Fibroblast of skin of abdomen (primary cell): ENCODE measurements at places on chromosomes 6 and 20.
A peak's percentile ranks its signal among the peaks of the same experiment; 100 is the strongest.

DNA sequence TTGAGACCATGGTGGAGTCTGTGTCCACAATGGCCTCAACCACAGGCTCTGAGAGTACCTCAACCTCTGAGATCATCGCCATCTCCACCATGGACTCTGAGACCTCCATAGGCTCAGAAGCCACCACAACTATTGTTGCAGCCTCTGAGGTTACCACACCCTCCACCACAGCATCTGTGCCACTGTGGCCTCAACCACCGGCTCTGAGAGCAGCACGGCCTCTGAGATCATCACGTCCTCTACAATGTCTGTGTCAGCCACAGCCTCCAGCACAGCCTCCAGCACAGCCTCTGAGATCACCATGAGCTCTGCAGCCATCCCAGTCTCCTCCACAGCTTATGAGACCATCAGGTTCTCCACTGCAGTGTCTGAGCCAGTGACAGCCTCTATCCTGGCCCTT lies 19.4 kb upstream of the MUC21 start:
- no peak for DNase-seq

GRCh38 chr6:107323133-107323785 lies 136.1 kb downstream of the PDSS2 start:
- peak; percentile 8 for DNase-seq

- DNase-seq = no peak
Observed at GRCh38 chr6:951399-952181, 258.7 kb upstream of the EXOC2 start.

DNA sequence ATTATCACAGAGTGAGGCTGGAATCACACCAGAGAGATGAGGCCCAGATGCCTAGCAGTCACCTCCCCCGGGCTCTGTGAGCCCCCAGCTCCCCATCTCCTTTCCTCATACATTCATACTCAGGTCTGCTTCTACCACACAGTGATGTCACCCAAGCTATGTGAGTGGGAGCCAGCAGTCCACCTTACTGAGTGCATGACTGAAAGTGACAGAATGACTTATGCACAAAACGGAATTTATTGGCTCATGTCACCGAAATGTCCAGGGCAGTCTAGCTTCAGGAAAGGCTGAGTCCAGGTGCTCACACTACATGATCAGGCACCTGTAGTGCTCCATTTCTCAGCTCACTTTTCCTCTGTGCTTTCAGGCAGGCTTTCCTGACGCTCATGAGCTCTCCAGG lies 36.7 kb upstream of the CCN6 start:
- DNase-seq = no peak

GRCh38 chr20:20637998-20638725 lies 74.3 kb downstream of the RALGAPA2 start:
- DNase-seq = no peak

DNA sequence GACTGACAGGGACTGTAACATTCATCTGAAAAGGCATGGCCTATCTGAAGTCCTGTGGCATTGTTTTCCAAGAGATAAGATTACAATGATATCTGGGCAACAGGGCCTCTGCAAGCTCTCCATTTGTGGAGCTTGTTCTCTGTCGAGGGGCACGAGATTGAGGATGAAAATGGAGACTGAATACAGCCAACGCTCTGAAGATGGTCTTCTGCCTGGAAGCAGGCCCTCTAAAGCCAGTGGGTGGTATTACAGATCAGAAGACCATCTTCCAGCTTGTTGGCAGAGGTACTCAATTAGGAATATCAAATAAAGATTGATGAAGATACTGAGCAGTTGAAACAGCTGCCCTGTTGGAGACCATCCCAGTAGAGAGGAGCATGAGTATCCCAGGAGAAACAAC lies 288.2 kb downstream of the CENPW start:
- no peak for DNase-seq

DNA sequence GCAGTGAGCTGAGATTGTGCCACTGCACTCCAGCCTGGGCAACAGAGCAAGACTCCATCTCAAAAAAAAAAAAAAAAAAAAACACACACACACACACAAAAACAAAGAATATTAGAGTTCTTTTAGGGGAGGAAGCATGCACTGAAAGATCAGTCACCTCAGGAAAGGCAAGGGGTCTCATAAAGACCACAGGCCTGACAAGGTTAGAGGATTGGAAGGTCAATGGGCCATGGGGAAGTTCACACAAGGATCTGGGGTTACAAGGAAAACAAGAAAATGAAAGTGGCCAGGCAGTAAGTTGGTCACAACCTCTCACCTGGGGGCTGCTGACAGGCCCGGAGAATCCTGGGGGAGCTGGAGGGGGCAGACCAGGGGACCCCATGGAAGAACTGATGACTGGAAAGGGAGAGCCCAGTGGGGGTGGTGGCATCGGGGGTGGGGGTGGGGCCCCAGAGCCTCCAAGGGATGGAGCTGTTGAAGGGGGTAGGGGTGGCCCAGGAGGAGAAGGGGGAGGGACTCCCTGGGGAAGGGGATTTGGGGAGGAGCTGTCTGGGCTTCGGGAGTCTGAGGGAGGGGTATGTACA lies 1.5 kb downstream of the RXRB start:
- no peak for DNase-seq

GRCh38 chr20:20806121-20807095 lies 94.0 kb upstream of the RALGAPA2 start:
- no peak for DNase-seq

GRCh38 chr6:13563009-13563408 lies 11.4 kb upstream of the SIRT5 start:
- peak; percentile 7 for DNase-seq

DNA sequence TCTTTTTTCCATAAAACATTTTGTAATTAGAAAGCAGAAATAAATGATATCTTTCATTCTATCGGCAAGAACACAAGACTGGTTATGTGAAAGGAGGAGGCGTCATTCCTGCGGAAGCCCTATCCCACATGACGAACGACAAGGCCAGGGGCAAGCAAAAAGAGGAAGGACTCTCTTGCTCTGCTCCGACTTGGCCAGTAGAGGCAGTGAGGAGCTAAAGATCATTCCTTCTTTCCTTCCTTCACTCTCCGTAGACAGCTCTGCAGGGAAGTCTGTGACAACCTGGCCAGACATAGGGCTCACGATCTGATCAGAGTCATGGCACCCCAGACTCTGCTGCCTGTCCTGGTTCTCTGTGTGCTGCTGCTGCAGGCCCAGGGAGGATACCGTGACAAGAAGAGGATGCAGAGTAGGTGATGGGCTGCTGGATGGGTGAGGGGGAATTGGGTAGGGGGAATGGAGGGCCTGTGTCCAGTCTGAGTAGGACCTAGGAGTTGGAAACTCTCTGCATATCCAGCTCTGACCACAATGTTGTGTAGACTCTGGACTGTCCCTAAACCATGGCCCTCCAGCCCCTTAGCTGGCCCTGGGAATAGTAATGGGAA lies at the start of gene WFDC10A:
TSS of gene WFDC10A (plus strand) at position 244 of the 605 bp plus-strand sequence. CDS start at position 319, 75 bp downstream.
- peak; percentile 50 for DNase-seq

- no peak for DNase-seq
Observed at GRCh38 chr6:154785075-154785474, 51.9 kb downstream of the SCAF8 start.

DNA sequence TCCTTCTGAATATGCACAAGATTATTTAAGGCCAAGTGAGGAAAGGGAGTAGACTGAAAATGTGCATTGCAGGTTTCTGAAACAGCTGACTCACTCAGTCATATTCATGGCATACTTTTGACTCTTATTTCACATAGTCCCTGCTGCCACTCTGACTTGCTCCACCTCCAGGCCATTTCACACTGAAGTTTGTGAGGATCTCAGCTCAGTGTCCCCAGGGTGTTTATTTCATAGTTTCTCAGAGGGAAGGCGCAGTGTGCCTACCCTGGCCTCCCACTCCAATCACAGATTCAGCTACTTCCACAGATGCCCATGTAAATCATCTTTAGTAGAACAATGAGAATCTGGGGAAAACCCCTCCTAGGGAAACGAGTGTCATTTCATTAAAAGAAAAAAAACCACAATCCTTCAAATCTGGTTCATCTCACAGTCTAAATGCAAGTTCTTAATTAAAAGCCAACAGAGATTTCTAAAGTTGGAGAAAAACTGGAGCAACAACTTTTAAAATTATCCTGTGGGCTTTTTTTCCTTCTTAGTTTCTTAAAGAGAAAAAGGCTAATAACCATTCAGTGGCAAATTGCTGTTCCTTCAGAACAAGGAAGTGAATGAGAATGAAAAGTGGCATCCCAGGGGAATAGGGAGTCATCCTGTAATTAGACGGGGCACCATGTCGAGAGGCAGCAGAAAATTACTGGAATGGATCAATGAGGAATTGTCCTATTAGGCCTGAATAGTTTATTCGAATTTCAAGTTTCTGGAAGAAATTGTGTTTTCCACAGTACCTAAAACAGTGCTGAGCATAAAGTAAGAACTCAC lies 133.6 kb downstream of the TFAP2B start:
- DNase-seq = peak; percentile 1

- no peak for DNase-seq
Observed at GRCh38 chr20:54631059-54631458, 155.7 kb downstream of the DOK5 start.

DNA sequence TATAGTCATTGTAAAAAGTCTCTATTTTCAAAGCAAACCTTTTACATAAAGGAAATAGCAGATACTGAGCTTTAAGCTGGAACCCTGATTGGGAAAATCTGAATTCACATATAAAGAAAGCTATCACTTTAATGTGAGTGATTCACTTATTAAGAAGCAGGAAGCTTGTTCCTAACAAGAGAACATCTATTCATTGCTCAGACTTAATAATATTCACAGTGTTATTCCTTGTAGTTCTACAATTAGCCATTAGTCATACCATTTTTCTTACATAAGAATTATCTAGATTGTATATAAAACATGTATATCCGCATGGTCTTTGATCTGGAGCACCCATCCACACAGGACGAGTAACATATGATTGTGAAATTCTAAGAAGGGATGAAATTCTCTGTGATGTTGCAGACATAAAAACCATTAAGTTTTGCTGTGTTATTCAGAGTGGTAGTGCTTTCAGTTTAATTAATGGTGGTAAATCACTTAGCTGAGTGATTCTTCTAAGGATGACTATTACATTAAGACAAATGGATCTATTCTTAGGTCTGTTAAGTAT lies 71.1 kb upstream of the FOXQ1 start:
- peak; percentile 44 for DNase-seq
